ENCODE measurements at places on chromosomes 6 and 20. TPM values are rescaled to one million over a fixed set of nuclear protein-coding genes. Genes with fewer than 3 reads are reported as not detected.

The GABRR2 gene
- under 0.01 TPM for total RNA-seq

The BMP7 gene
- not detected for total RNA-seq

The WFDC10B gene
- not detected for total RNA-seq

The RAET1E gene
- total RNA-seq, result not detected

The TNF gene
- not detected for total RNA-seq

The TAGAP gene
- total RNA-seq, result not detected

The MCCD1 gene
- total RNA-seq, result not detected

The OLIG3 gene
- total RNA-seq, result not detected

The SIRPB2 gene
- total RNA-seq, result not detected

The MACROD2 gene
- 0.96 TPM for total RNA-seq

The SNPH gene
- total RNA-seq, result 8.1 TPM

The EYA2 gene
- 0.24 TPM for total RNA-seq

The HLA-F gene
- 0.16 TPM for total RNA-seq

The NRSN1 gene
- not detected for total RNA-seq

The NPBWR2 gene
- total RNA-seq, result not detected

The TREM2 gene
- not detected for total RNA-seq

The ARHGAP18 gene
- 9.3 TPM for total RNA-seq

The HTR1B gene
- total RNA-seq, result 0.32 TPM

The GABRR1 gene
- total RNA-seq, result not detected

The ANGPT4 gene
- not detected for total RNA-seq

The FUT9 gene
- not detected for total RNA-seq

The BEND6 gene
- total RNA-seq, result 5.3 TPM

The RCAN2 gene
- 5.9 TPM for total RNA-seq

The SCUBE3 gene
- total RNA-seq, result 0.16 TPM

The PSMB1 gene
- 407 TPM for total RNA-seq

The DEFB132 gene
- not detected for total RNA-seq

The TPBG gene
- total RNA-seq, result 87.8 TPM

The TFAP2D gene
- not detected for total RNA-seq

The SLC35F1 gene
- under 0.01 TPM for total RNA-seq

The STK4 gene
- 16.4 TPM for total RNA-seq

The STMND1 gene
- total RNA-seq, result not detected

The VNN1 gene
- not detected for total RNA-seq

The HTR1E gene
- not detected for total RNA-seq

The PLA2G7 gene
- total RNA-seq, result 0.13 TPM

The SDHAF4 gene
- total RNA-seq, result 5.3 TPM

The PACRG gene
- not detected for total RNA-seq

The SIGLEC1 gene
- total RNA-seq, result not detected

The SLC26A8 gene
- total RNA-seq, result not detected

The VGLL2 gene
- total RNA-seq, result not detected

The C6orf58 gene
- not detected for total RNA-seq

The MROH8 gene
- 0.39 TPM for total RNA-seq

The BCKDHB gene
- 10.0 TPM for total RNA-seq

The BFSP1 gene
- 6.4 TPM for total RNA-seq

The NAA20 gene
- 40.2 TPM for total RNA-seq

The GATA5 gene
- not detected for total RNA-seq

The TRIM15 gene
- not detected for total RNA-seq

The ZC2HC1B gene
- total RNA-seq, result not detected

The PGC gene
- total RNA-seq, result not detected

The ROS1 gene
- total RNA-seq, result 1.4 TPM

The SNAP91 gene
- total RNA-seq, result 0.52 TPM

The TMEM170B gene
- 1.0 TPM for total RNA-seq

The EYS gene
- total RNA-seq, result not detected

The MGME1 gene
- 7.9 TPM for total RNA-seq

The PIGT gene
- 107 TPM for total RNA-seq

All from epithelial cell of alveolus of lung (primary cell).